Mucosa of descending colon (tissue), 3 donors: ENCODE measurements at places on chromosomes 6 and 20.

GRCh38 chr6:168198302-168199180 lies 119.5 kb upstream of the FRMD1 start:
- DNase-seq, result no peak

DNA sequence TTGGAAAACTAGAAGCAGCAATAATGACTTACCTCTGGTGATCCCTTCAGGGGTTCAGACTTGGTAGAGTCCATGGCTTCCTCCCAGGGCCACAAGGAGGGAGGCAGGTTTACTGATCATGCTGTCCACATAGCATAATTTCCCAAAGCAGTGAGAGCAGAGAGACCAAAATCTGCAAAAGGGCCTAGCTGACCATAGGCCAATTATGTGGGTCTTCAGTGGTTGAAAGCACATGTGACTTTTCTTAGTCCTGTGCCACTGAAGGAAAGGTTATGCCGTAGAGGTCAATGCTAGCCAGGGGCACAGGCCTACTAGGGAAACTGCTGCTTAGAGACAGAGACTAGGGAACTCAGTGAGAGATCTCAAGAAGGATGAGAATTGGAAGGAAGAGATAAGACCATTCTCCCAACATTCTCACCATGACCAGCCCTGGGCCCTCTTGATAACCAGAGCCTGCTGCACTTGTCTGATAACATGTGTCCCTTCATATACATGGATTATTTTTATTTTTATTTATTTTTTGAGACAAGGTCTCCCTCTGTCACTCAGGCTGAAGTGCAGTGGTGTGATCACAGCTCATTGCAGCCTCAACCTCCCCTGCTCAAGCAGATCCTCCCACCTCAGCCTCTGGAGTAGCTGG lies 2.0 kb upstream of the GTPBP2 start:
- DNase-seq, result no peak

- DNase-seq, result no peak
Observed at GRCh38 chr6:125232466-125232865, 69.3 kb downstream of the HDDC2 start.

- peak; percentile 93 for DNase-seq
Observed at GRCh38 chr20:44714701-44715498, at the start of gene CCN5. Gene CCN5 (plus strand): TSS chr20:44715369. CDS start chr20:44715391, 22 bp downstream.

- no peak for DNase-seq
Observed at GRCh38 chr6:22530506-22530905, 38.9 kb upstream of the HDGFL1 start.

- no peak for DNase-seq
Observed at GRCh38 chr20:62949962-62950361, 2.5 kb upstream of the SLC17A9 start.

GRCh38 chr6:45314146-45314545 lies 14.0 kb upstream of the RUNX2 start:
- no peak for DNase-seq

DNA sequence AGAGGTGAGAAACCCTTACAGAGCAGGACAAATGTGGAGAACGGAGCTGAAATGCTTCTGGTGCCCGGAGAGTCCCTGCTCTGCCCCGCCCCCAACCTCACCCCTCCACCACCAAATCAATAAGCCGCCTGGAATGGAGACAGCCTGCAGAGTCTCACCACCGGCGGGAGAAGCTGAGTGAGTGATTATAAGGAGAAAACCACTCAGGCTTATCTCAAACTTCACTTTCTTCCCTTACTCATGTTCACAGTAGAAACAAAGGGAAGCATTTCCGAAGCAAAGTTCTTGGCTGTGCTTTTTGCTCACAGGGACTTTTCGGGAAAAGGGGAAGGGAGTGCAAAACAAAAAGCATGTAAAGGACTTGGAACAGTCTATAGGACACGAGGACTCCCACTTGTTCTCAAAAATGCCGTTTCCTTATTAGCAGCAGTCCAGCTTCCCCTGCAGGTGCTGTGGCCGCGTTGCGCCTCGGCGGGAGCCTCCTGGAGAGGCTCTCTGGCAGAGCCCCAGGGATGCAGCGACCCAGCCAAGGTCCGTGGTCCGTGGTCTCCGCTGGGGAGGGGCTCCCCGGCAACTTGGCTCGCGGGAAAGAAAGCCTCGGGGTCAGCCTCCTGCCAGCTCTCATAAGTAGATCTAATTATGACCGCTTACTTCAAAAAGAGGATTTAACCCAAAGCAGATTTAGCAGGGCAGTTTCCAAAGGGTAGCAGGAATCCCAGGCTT lies 64.8 kb upstream of the TMEM30A start:
- DNase-seq, result no peak

- no peak for DNase-seq
Observed at GRCh38 chr6:23952245-23952644, 173.8 kb upstream of the NRSN1 start.

DNA sequence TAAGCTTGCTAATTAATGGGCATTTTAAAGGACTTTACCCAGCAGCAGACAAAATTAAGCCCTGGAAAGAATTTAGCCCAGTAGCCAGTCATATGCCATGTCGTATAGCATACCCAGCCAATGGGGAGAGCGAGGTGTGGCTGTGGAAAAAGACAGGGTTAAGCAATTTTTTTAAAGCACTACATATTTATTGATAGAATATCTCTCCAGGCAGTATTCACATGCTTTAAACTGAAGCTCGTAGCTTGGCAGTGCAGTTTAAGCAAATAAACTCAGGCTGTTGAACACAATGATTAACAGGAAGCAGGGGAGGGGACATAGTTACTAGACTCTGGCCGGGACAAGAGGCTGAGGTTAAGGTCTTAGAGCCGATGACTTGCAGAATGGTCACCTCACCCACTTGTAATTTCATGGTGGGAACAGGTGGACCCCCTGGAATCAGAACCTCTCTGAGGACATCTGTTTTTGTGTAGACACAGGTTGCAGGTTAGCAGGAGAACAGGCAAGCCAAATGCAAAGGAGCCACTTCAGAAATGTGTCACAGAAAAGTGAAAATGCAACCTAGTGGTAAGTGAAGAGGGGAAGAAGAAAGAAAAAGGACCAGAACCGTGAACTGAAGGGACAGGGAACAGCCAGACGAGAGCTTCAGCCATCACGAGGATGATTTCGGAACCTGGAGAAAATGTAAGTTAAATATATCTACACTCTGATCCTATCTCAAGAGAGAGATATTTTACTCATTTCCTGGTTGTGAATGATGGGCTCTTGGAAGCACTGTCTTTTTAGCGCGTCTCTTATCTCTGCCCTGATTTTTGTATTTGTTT lies 7.2 kb downstream of the GCNT2 start:
- no peak for DNase-seq

DNA sequence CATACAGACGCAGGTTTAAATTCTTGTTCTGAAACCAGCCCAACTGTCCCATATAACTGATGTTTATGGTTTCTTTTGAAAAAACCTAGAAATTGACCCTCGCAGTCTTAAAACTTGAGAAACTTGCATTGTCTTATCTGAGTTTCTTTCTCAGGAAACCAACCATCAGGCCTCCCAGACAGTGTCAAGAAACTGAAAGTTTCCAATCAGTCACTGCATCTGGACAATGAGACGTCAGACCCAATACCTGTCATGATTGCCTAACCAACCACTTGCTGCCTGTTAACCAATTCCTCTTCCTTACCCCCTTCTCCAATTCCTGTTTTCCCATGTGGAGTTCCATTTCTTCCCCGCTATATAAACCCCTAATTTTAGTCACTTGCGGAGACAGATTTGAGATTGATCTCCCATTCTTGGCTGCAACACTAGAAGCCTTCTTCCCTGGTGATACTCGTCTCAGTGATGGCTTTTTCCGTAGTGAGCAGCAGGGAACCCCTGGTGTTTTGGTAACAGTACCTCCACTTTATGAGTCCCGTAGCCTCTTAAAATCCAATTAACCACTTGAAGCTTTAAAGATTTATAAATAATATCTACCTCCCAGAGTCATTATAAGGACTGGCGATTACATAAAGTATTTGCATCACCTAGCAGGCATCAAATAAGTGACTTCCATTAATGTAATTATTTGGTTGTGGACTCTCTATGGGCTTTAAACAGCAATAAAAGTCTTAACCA lies 49.3 kb downstream of the GPR63 start:
- DNase-seq, result no peak

DNA sequence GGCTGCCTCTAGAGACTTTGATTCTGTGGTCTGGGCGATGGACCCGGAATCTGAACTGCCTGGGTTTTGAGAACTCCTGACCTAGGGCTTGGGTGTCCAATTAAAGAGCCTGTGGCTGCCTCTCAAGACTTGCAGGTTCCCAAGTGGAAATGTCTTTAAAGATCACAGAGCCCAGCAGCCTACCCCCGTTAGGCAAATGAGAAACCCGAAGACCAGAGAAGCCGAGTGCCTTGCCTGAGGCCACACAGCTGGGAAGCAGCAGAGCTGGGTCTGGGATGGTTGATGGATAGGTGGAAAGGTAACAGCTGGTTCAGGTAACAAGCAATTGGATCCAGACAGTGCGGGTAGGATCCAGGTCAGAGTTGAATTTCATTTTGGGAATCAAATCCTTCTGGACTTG lies 25.8 kb downstream of the KCNB1 start:
- no peak for DNase-seq

- DNase-seq, result peak; percentile 31
Observed at GRCh38 chr6:42369568-42369967, 82.2 kb downstream of the TRERF1 start.

GRCh38 chr6:160742090-160742489 lies 40.0 kb downstream of the PLG start:
- no peak for DNase-seq

GRCh38 chr6:53103993-53104675 lies 38.9 kb downstream of the FBXO9 start:
- no peak for DNase-seq

GRCh38 chr20:43963872-43964791 lies 49.5 kb downstream of the TOX2 start:
- no peak for DNase-seq

- DNase-seq, result no peak
Observed at GRCh38 chr6:82145926-82146452, 101.6 kb downstream of the IBTK start.

- DNase-seq, result no peak
Observed at GRCh38 chr20:51914758-51915157, 112.4 kb upstream of the SALL4 start.

DNA sequence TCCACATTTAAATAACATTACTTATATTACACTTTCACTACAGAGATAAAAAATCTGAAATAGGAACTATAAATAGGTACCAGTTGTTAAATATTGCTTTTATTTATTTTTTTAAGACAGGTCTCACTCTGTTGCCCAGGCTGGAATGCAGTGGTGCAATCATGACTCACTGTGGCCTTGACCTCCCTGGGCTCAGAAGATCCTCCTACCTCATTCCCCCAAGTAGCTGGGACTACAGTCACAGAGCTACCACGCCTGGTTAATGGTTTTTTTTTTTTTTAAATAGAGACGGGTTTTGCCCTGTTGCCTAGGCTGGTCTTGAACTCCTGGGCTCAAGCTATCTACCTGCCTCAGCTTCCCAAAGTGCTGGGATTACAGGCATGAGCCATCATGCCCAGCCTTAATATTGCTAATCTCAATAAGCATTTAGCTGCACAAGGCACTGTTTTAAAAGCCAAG lies 17.3 kb downstream of the EEF1E1 start:
- DNase-seq, result no peak

- DNase-seq, result peak; percentile 38
Observed at GRCh38 chr6:24991810-24992467, 56.2 kb upstream of the RIPOR2 start.

DNA sequence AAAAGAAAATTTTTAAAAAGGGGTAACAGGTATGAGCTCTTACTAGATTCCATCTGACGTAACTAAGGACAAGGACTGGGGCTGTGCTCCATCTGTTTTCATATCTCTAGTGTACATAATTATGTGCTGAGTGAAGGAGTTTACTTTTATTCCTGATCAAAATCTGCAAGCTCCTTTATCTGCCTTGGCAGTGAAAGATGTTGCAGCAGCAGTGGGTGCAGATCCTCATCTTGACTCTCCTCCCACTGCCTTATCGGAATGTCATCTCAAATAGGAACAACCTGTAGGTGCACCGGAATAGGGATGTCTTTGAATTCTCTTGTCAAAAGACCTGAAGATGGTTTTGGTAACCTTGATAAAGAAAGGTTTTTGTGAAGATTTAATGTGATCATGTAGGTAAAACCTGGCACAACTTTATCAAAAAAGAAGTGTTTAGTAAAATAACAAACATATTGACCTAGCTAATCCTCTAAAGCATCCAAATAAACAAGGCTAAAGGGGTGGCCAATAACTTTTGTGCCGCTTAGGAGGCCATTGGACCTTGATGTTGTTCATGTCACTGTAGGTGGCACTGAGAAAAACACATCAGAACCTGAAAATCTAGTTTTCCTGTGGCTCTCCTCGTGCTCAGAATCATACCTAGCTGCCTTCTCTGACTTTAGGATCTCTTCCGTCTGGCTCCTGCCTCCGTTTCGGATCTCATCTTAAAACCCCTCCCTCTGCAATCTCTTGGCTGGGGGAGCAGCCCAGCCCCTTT lies 19.0 kb upstream of the SLC16A10 start:
- no peak for DNase-seq

DNA sequence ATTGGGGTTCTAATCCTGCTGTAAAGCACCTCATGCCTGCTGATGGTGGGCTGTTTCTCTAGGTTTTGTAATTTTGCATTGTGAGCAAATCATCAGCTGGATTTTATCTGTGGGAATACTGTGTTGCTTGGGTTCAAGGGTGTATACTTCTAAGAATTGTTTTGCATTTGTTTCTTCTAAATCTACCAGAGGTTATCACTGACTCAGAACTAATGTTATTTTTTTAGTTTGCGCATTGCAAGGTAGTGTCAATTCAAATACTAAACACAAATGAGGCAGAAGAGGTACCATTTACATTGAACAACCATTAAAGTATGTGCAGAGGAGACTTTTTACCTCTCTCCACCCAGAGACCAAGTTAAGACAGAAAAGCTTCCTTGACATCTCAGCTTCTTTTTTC lies 60.0 kb downstream of the CEP162 start:
- no peak for DNase-seq

- DNase-seq, result no peak
Observed at GRCh38 chr20:17493173-17493572, 38.0 kb downstream of the BFSP1 start.
